ENCODE measurements at places on chromosomes 4 and X.

DNA sequence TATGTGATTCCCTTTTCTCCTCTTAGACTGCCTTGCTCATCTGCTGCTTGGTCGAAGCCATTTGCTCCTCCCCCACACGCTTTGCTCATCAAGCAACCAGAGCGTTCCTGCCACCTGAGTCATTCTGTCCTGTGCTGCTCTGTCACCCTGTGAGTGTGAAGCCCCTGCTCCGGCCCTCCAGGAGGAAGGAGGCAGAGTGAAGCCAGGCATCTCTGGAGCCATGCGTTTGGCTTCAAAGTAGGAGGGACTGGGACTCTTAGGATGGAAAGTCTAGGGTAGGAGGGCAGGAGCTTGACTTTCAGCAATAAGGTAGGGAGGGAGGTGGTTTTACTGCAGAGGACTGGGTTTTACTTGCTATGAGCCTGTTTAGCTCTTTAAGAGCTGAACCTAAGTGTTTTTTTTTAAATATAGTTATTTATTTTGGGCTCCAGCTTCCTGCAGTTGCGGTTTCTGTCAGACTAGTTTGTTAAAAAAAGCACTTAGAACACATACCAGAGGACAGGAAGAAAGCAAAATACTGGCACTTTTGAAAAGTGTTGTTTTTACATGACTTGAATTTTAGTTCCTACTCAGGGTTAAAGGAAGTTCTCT is 63.6 kb downstream of the SPINK2 start:
- peak; percentile 87 for DNase-seq

DNA sequence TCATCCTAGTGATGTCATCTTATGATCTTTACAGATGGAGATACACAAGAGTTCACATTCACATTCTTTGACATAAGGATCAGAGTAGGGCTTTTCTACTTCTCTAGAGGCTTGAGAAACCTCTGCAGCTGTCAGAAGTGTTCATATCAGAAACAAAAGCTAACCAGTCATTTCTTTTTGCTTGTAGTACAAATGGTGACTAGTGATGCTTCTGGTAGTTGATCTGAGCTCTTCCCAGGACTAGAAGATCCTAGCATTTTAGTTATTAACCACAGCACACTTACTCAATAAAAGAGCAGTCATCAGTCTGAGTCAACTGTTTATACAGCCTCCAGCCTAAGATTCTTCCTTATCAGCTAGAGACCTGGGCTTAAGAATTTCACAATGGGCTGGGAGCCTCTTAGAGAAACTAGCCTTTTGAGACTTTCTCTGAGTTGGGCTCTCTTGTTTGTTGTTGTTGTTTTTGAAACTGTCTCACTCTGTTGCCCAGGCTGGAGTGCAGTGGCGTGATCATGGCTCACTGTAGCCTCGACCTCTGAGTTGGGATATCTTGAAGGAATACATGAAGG is 84.1 kb downstream of the TMEM164 start:
- DNase-seq, result no peak

- DNase-seq, result no peak
Measured at GRCh38 chrX:44401151-44401550, 57.7 kb upstream of the EFHC2 start.

DNA sequence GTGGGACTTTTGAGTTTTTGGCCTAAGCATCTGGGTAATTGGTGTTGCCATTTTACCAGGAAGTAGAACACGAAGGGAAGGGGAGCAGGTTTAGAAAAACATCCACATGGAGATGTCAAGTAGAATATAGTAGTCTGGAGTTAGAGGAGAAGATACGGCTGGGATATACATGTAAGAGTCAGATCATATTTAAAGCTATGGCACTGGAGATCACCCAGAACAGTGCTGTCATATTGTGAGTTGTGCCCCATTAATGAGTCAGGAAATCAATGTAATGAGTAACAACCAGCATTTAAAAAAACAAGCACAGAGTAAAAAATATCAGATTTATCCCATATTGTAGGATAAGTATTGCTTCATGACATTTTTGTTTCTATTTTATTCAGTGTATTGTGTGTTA is 4.2 kb downstream of the GSTCD start:
- DNase-seq, result no peak

DNA sequence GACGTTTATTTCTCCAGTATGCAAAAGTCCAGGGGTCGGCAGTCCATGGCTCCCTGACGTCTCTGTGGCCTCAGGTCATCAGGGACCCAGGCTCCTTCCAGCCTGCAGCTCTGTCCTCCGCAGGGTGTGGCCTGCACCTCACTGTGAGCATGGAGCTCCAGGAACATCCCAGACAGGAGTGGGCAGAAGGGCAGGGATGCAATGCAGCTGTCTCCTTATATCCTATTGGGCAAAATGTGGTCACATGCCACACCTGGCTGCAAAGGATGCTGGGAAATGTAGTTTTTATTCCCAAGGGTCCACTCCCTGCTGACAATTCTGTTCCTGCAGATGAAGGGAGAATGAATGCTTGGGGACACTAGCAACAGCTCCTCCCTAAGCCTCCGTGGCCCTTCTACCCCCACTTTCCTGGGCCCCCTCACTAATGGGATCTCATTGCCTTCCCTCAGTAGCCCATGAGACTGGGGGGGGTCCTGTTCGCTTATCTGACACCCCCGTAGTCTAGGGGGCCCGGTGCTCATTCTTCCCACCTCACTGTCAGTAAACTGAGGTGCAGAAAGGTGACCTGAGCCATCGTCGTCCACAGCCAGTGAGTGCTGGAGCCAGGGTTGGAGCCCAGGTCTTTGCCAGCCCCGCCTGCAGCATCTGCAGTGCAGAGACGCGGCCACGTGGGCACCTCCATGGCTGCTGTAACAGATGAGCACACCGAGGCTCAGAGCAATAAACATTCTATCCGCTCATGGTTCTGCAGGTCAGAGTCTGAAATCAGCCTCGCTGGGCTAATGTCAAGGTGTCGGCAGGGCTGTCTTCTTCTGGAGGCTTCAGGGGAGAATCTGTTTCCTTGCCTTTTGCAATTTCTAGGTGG is 5.9 kb upstream of the GRPEL1 start:
- peak; percentile 29 for DNase-seq

- DNase-seq, result peak; percentile 6
Measured at GRCh38 chrX:49041744-49042580, 1.2 kb downstream of the TFE3 start.

- no peak for DNase-seq
Measured at GRCh38 chr4:141705747-141706377, 69.5 kb downstream of the IL15 start.

DNA sequence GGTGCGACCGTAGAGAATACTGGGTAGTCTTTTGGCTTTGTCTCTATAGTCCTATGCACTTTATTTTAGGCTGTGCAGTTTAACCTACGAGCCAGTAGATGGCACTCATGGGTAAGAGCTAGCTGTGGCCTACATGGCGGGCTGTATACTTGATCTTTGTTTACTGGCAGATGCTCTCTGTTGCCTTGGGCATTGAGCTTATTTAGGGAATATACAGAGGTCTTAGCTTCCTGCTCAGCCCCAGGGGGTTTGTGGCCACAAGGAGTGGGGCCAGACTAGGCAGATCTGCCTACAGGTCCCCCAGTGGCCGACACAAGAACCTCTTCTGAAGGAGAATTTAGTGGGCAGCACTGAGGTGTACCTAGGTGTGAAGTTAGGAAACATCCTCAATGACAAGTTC is 227.6 kb upstream of the HDX start:
- no peak for DNase-seq

GRCh38 chrX:128335671-128336070 is 283.5 kb upstream of the ACTRT1 start:
- no peak for DNase-seq

DNA sequence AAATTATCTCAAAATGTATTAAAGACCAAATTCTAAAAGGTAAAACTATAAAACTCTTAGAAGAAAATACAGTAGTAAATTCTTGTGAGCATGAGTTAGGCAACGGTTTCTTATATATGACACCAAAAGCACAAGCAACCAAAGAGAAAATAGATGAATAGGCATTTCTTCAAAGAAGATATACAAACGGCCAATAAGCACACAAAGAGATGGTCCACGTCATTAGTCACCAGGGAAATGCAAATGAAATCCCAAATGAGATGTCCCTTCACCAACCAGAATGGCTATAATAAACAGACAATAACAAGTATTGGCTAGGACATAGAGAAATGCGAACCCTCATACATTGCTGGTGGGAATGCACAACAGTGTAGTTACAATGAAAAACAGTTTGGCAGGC is 44.6 kb downstream of the RAB33A start:
- no peak for DNase-seq

DNA sequence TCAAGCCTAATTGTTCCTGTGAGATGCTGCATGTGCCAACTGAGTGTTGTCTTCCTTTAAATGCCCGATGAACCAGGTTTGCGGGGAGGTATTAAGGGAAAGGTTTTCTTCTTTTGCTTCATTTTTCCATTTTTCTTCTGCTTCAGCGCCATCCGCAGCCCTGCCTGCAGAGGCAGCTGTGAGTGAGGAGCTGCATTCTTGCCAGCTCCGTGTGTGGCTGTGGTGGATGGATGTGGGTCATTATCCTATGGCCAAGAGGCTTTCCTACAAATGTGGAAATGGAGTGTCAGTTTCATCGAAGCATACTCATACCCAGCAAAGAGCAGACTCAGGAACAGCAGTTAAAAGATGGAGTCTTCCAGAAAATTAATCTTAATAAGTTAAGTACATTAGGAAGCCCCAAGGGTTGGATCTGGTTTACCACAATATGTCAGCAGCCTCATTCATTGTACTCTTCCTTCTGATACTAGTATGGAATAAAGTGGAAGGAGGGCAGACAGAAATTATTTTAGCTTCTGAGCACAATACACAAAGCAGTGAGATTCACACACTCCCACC is 37.6 kb downstream of the TNIP3 start:
- no peak for DNase-seq

- no peak for DNase-seq
Measured at GRCh38 chr4:58761563-58761962, 1651.4 kb upstream of the IGFBP7 start.

GRCh38 chr4:80253510-80253909 is 13.0 kb upstream of the FGF5 start:
- no peak for DNase-seq
